ENCODE measurements at places on chromosomes 4 and X.

DNA sequence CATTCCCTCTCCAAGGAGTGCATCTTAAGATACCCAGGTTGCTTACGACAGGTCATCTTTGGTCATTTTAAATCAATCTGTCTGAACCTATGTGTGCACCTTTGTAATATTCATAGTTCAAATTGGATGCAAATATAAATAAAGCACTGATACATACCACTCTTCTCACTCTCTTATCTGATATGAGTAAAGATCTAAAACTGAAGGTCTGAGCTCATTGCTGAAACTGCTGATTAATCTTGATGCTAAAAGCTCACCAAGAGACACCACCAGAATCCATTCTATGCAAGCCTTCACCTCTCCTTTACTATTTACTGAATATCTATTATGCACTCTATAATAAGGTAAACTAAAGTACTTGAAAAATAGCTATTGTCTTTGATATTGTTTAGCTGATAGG, 16.6 kb downstream of the HSD17B13 start:
- no peak for DNase-seq

GRCh38 chr4:140312100-140312499, 61.3 kb upstream of the SCOC start:
- no peak for DNase-seq

GRCh38 chrX:30580641-30581040, 3.1 kb upstream of the TASL start:
- DNase-seq, result no peak

GRCh38 chrX:52979993-52980392, 21.7 kb upstream of the FAM156A start:
- no peak for DNase-seq

DNA sequence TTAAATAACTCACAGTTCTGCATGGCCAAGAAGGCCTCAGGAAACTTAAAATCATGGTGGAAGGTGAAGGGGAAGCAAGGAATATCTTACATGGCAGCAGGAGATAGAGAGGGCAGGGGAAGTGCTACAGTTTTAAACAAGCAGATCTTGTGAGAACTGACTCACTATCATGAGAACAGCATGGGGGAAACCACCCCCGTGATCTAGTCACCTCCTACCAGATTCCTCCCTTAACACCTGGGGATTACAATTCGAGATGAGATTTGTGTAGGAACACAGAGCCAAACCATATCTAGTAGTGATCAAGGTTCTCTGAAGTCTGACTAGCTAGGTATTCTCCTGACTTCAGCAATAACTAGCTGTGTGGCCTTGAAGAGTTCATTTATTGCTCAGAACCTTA, 56.0 kb downstream of the BANK1 start:
- DNase-seq, result no peak

- peak; percentile 77 for DNase-seq
Measured at GRCh38 chr4:141133146-141133998, at the start of gene RNF150. Gene RNF150 (minus strand): TSS chr4:141133469.

DNA sequence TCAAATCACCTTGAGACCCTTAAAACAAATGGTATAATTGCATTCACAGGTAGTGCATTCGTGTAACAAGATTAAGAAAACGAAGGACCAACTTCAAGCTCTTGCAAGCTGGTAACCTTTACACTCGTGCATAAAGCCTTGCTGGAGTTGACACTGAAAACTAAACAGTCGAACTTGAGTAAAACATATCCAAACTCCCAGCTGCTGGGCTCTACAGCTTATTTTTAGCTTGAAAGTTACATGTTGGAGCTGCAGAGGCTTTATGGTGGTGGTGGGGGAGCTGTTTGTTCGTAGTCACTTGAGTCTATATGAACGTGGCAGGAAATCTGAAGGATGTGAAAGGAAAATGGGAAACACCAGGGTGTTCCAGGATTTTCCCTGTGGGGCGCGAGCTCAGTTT, 2.7 kb upstream of the WDR1 start:
- no peak for DNase-seq

- DNase-seq, result no peak
Measured at GRCh38 chr4:22196551-22196950, 248.0 kb upstream of the KCNIP4 start.

- peak; percentile 22 for DNase-seq
Measured at GRCh38 chr4:53781629-53782457, 190.6 kb upstream of the LNX1 start.

DNA sequence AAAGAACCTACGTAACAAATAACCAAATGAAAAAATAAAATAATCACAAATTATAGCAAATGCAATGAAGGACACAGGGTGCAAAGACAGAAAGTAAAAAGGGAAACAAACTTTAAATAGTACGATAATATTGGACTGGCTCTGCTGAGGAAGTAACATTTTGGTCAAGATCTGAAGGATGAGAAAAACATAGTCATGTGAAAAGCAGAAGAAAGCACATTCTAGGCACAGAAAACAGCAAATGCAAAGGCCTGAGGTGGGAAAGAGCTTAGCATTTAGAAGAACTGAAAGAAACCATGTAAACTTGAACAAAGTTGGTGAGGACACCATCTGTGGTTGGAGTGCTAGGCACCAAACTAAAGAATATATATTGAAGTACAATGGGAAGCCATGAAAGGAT, 111.2 kb downstream of the PPP3CA start:
- DNase-seq, result no peak

- no peak for DNase-seq
Measured at GRCh38 chr4:165866019-165866650, 6.9 kb upstream of the TLL1 start.

DNA sequence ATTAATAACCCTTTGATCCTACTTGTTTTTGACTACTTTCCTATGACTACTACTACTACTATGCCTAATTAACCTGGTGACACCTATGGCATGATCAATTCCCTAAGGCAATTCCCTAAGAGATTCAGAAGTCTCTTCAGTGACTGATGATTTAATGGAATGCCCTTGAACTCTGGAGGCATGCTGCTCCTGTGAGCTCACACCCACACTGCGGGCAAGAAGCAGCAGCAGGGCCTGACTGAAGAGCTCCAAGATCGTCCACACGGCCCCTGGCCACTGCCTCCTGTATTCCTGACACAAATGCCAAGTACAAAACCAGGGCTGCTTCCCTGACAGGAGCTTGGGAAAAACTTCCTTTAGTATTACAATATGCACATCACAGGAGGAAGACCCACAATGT, 74.2 kb upstream of the STS start:
- DNase-seq, result no peak

GRCh38 chrX:35826503-35826902, 28.4 kb downstream of the MAGEB16 start:
- no peak for DNase-seq

- peak; percentile 54 for DNase-seq
Measured at GRCh38 chrX:50036426-50036825, 114.0 kb downstream of the CLCN5 start.

- DNase-seq, result peak; percentile 65
Measured at GRCh38 chr4:143531380-143531779, 17.9 kb downstream of the SMARCA5 start.

DNA sequence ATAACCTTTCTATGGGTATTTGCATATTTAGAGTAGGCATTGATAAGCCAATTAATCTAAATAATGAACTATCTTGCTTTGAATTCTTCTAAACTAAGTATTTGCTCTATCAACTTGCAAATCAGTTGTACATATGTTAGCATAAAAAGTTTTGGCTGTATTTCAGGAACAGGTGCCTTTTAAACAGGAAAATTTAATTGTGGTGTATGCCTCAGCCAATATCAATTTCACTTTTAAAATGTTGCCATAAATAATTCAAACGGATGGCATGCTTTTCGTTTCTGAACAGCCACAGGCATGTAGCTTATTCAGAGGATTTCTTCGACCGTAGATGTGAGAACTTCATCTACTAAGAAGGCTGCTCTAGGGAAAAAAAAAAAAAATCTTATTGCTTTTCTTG, 99.9 kb downstream of the DCLK2 start:
- no peak for DNase-seq

DNA sequence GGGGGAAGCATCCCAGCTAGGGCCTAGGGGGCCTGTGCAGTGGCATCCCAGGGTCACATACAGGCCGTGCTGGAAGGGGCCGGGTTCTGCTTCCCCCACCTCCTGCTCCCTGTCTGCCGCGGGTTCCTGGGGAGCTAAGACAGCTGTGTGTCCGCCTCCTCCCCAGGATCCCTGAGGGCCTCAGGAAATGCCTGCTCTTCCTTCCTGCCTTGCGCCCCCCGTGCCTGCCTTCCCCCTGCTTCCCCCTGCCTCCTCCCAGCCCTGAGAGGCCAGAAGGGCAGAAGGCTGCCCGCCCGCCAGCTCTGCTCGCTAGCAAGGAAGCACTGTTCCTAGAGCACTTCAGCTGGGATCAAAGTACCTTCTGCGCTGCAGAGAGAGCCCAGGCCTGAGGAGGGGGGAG, 2.9 kb upstream of the BGN start:
- peak; percentile 48 for DNase-seq

- DNase-seq, result no peak
Measured at GRCh38 chr4:2915789-2916188, 47.4 kb downstream of the NOP14 start.

DNA sequence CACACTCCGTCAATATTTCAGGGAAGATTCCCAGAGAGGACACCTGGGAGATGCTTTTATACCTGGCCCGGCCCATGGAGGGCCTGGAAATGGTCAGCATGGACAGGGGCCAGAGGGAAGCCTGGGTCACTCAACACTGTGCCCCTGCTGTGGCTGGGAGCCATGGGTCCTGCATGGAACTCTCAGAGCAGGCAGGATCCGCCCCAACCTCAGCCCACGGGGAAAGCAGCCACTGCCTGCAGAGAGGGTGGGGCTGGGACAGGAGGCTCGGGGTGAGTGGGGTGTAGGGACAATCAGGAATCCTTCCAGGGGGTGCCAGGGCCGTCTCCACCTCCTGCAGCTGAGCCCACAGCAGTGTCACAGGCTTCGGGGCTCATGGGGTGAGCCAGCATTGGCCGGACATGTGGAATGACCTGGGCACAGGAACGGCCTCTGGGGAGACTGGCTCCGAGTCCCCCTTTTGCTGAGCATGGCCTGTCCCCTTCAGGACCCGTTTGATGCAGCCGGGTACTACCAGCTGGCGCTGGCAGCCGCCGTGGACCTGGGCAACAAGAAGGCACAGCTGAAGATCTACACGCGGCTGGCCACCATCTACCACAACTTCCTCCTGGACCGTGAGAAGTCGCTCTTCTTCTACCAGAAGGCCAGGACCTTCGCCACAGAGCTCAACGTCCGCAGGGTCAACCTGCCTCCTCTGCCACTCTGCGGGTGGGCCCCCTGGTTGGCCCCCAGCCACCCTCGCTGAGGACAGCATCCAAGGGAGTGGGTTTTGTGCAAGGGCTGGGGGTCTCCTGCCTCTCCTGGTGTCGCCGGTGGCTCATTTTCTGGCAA, 29.1 kb upstream of the HTRA3 start:
- no peak for DNase-seq

GRCh38 chrX:14896273-14896672, 23.1 kb downstream of the MOSPD2 start:
- no peak for DNase-seq

DNA sequence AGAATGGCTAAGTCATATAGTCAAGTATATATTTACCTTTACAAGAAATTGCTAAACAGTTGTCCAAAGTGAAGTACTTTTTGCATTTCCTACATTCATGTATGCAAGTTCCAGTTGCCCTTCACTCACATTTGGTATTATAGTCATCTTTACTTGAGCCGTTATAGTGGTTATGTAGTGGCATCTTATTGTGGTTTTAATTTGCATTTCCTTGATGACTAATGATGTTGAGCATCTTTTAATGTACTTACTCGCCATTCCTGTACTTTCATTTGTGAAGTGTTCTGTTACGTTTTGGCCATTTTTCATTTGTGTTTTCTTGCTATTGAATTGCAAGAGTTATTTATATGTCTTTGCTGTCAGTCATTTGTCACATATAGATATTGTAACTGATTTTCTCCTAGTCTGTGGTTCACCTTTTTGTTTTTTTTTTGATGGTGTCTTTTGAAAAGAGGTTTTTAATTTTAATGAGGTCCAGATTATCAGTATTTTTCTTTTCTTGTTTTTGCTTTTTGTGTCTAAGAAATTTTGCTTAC, 27.6 kb downstream of the ARFIP1 start:
- no peak for DNase-seq

DNA sequence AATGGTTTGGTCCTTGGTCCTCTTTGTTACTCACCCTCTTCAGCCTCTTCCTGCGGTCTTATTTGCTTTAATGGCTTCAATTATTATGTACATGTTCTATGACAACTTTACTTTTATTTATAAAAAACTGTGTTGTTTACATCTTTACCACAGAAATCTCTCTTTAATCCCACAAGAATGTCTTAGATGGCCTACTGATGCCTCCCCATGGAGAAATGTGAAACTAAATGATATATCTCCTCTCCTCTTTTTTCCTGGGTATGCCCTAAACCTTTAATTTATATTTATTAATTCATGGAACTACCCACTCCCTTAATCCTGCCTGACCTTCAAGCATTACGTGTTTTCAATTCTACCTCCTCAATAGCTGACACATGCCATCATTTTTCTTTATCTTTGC, 573.2 kb downstream of the CENPC start:
- DNase-seq, result no peak

- no peak for DNase-seq
Measured at GRCh38 chr4:62263454-62263853, 1063.3 kb downstream of the ADGRL3 start.
